ENCODE measurements at places on chromosomes 6 and 20. TPM values are rescaled to one million over a fixed set of nuclear protein-coding genes. Genes with fewer than 3 reads are reported as not detected.

DNA sequence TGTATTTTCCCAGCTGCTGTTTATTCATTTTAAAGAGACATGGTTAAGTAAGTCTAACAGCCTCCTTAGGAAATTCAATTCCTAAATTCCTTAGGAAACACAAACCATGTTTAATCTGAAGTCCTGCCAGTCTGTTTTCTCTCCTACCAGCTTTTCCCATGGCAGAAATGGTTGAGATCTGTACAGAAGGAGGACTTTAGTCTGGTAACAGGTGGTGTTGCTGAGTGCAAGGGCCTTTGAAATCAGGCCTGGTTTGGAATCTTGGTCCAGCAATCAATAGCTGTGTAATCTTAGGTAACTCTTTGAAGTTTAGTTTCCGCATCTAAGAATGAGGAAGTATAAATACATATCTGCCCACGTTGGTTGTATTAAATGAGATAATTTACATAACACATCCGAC is 232.5 kb downstream of the LAMA2 start:
- no peak for DNase-seq

GRCh38 chr6:96330884-96331283 is 190.7 kb upstream of the UFL1 start:
- DNase-seq, result no peak

DNA sequence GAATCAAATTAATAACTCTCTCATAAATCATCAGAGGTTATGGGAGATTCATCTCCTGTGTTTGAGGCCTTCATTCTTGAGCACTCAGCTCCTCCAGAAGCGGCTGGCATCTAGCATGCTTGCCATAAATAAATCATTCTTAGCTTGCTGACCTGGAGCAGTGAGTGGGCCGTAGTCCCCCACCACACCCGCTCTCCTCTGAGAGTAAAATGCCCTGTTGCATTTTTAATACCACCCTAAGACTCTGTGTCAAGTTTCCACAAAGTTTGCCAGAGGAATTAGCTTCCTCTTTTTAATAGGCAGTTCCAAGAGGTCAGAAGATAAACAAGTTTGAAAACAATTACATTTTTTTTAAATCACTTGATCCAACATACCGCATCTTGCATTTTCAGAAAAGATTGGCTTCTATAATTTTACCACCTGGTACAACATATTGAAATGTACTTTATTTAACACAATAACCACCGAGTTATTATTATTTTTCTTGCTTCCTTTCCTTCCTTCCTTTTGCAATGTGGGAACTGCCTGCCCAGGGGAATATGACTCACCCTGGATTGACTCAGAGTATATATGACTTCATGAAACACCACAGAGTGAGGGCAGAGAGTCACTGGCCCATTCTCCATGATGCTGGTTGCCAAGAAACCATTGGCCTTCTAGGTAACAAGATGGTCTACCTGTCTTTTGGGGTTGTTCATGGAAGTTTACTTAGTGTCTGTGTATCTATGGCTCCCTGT is 29.4 kb upstream of the CLIC5 start:
- no peak for DNase-seq

- DNase-seq, result no peak
These were observed 40.0 kb downstream of the COX4I2 start for GRCh38 chr20:31677553-31678260.

GRCh38 chr6:69915346-69915745 is 49.0 kb downstream of the COL19A1 start:
- DNase-seq, result no peak

DNA sequence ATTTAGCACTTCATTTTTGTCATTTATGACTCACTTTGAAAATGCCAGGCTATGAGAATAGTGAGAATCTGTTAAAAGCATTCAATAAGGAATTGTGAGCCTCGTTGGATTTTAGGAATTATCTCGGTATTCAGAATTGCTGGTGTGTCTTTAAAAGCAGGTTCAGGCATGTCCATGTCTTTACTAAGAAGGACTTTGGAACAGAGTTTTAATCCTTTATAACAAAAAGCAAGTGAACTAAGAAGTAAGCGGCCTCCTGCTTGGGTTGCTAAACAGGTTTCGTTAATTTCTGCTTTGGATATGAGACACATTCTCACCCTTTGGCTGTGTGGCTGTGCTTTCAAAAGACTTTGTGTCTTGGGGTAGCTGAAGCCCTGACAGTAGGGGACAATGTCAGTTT is 74.9 kb downstream of the IGF2R start:
- no peak for DNase-seq

The GGTLC1 gene
- total RNA-seq, result not detected

The GTSF1L gene
- not detected for total RNA-seq

The SEMG1 gene
- total RNA-seq, result 0.81 TPM

The RRP36 gene
- 100 TPM for total RNA-seq

The LTA gene
- not detected for total RNA-seq
